PC-3 (cell line): ENCODE measurements at places on chromosomes 13 and 19. TPM values are rescaled to one million over a fixed set of nuclear protein-coding genes. Genes with fewer than 3 reads are reported as not detected.
A peak's percentile ranks its signal among the peaks of the same experiment; 100 is the strongest.

Gene GPC6
- 2.9 and 3.5 TPM in 2 replicates for total RNA-seq

DNA sequence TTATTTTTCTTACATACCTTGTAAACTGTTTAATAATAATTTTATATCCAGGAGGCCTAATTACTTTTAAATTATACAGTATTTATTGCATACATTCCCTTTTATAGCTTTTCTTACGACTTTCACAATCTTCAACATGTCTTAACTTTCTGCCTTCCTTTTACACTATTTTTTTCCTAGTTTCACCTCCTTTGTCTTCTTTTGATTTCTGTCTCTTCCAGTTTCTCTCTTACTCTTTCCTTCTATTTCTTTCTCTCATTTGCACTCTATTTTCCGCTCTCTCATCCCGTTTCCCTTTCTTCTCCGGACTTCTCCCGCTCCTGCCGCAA is 11.5 kb downstream of the ZNF552 start:
- no peak for DNase-seq

DNA sequence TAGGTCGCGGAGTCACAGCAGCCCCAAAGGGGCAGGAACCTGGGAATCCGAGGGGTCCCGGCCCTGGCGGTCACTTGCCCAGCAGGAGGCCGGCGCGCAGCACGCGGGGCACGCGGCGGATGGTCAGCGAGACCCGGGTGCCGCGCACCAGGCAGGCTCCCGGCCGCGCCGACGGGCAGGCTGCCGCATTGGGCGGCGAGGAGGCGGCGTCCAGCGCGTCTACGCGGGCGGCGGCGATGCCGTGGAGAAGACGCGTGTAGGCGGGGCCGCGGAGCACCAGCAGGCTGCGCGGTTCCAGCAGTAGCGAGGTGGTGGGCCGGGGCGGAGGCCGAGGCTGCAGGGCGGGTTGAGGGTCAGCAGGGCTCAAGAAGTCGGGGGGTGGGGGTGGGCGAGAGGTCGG is 607 bp upstream of the SYNE4 start:
- DNase-seq: peak; percentile 56

DNA sequence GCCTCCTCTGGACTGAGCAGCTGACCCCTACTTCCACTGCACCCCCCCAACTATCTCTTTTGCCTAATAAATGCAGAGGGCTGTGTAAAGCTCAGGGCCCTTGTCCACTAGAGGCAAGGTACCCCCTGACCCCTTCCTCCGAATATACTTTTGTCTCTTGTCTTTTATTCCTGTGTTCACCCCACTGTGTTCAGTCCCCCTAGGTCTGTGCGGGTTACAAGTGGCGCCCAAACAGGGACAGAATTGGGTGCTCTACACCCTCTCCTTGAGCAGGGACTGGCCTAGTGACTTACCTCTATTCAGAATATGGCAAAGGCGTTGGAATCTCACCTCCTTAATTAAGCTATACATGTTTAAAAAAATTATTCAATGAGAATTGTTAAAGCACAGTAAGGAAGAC is 15.0 kb downstream of the ZNF350 start:
- no peak for DNase-seq

Gene CDX2
- total RNA-seq: 0.62 TPM in 1 of 2 replicates, not detected in the other

- DNase-seq: peak; percentile 91
Observed at GRCh38 chr19:12872941-12873890, 8.0 kb downstream of the DNASE2 start.

DNA sequence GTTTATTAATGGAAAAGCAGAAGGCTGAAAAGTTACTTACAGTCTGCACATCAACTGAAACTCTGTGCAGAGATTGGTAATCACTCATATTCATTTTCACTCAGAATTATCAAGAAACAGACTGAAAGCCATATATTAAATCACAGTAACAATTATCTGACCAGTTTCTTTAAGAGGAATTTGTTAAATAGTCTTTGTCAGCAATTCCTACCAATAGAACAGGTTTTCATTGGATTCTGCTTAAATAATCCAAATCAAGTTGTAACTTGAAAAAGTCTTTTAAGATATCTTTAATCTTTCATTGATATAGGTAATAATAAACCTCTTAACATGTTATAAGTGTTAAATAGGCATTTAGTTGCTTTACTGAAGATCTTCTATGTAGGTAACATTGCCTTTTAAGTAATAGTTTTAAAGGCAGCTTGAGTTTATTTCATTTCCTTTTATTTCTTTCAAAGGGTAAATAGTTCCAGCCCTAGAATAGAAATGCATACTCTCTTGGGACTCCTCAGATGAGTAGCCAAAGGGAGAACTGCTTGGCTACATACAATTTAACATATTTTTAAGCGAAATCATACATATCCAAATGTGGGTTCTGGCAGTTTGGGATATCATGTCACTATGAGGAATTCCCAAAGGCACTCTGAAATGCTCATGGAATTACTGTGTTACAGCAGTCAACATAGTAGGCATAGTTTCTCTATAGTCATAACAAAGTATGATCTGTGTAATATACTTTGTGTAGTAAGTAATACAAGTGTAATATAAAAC is 326.0 kb upstream of the SPRY2 start:
- no peak for DNase-seq

- DNase-seq: no peak
Observed at GRCh38 chr19:17037184-17037583, 10.6 kb upstream of the CPAMD8 start.

GRCh38 chr13:82220641-82221040 is 1661.6 kb downstream of the SLITRK1 start:
- no peak for DNase-seq

Gene TJP3
- total RNA-seq: 11.7 and 14.3 TPM in 2 replicates

DNA sequence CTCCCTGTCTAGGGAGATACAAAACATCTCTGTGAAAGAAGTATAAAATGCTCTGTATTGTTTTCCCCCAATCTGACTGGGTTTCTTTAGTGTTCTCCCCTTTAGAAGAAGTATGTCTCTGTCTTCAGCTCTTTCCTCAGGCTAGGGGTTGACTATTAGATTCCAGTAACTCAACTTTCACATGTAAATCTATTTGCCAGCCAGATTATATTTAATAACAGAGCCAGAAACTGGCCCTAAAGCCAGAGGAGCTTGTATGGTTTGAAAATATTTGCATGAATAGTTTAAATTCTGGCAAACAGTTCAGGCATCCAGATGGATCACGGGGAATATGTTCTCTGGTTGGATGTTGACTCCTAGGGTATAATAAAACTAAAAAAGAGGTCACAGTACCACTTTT is 22.3 kb upstream of the CYSLTR2 start:
- no peak for DNase-seq

- DNase-seq: no peak
Observed at GRCh38 chr19:29399804-29400203, 126.0 kb upstream of the VSTM2B start.

Gene C19orf18
- 0.40 TPM in 1 of 2 replicates, not detected in the other for total RNA-seq

Gene STOML3
- total RNA-seq: not detected in 2 replicates
